Fibroblast of skin of scalp (primary cell): ENCODE measurements at places on chromosomes 5 and 9.
A peak's percentile ranks its signal among the peaks of the same experiment; 100 is the strongest.

GRCh38 chr5:37088009-37088408 is 161.2 kb downstream of the CPLANE1 start:
- no peak for DNase-seq

GRCh38 chr5:172801179-172801671 is 30.2 kb upstream of the DUSP1 start:
- DNase-seq, result peak; percentile 96

GRCh38 chr5:11261241-11261640 is 500.2 kb upstream of the DAP start:
- DNase-seq, result no peak

DNA sequence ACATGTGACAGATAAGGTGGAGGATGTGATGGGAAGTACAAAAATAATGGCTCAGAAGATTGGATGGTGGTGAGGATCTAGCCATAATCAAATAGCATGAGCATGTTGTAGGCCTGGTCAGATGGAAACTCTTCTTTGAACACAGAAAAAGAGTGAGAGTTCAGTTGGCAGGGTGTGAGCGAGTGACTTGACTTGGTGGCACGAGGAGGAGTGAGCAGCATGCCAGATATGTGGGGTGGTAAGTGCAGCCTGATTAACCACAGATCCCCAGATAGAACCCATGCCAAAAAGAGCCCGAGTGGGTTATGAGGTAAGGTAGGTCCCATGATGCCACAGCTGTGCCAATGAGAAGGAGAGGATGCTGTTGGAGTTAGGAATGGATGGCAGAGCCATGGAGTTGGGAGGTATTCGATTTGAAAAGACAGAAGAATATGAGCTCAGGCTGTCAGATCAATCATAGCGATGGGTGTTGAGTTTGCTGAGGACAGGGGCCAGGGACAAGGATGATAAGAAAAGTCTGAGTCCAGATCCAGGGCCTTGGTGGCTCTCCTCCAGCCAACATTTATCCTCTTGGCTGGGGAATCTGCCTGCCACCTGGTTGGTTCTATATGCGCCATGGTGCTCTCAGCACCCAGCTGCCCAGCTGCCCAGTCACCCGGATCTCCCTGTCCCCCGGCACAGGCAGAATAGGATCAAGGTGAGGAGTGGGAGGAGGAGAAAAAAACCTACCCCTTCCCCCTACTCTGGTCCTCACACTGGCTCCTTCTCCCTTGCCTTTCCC is 16.5 kb downstream of the GARNL3 start:
- no peak for DNase-seq

GRCh38 chr5:88722546-88723073 is 160.4 kb downstream of the MEF2C start:
- DNase-seq, result no peak

DNA sequence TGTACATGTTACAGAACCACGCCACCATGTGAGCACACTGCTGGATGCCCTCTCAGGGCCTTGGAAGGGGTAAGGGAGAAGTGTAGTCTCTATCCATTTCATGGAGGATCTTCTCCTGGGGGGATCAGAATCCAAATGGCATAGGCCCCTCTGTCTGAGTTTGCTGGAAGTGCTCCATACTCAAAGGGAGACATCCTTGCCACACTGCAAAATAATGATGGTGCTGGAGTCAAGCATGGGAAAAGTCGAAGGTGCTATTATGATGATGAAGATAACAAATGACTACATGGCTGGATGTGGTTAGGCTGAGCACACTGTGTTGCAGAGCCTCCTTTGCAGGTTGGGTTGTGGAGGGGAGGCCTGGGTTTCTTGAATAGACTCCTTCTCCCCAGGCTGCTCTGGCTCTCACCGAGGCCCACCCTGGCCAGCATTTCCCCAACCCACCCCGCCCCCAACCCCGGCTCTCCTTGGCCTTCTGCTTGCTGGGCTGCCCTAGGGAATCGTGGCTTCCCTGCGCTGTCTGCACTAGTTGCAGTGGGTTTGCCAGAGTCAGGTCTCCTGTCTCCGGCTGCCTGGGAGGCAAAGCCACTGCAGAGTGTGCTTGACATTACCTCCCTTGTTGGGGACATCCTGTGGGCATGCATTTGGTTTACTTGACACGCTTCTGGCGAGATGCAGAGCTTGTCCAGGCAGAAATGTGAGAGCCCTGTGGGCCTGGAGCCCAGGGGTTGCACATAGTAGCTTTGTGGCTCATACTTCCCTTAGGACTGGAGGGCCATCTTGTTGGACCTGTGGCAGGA is 3.0 kb downstream of the MVB12B start:
- DNase-seq, result peak; percentile 24

GRCh38 chr5:58499231-58499630 is 8.0 kb downstream of the GAPT start:
- no peak for DNase-seq

GRCh38 chr5:76368941-76369340 is 34.1 kb upstream of the IQGAP2 start:
- no peak for DNase-seq

DNA sequence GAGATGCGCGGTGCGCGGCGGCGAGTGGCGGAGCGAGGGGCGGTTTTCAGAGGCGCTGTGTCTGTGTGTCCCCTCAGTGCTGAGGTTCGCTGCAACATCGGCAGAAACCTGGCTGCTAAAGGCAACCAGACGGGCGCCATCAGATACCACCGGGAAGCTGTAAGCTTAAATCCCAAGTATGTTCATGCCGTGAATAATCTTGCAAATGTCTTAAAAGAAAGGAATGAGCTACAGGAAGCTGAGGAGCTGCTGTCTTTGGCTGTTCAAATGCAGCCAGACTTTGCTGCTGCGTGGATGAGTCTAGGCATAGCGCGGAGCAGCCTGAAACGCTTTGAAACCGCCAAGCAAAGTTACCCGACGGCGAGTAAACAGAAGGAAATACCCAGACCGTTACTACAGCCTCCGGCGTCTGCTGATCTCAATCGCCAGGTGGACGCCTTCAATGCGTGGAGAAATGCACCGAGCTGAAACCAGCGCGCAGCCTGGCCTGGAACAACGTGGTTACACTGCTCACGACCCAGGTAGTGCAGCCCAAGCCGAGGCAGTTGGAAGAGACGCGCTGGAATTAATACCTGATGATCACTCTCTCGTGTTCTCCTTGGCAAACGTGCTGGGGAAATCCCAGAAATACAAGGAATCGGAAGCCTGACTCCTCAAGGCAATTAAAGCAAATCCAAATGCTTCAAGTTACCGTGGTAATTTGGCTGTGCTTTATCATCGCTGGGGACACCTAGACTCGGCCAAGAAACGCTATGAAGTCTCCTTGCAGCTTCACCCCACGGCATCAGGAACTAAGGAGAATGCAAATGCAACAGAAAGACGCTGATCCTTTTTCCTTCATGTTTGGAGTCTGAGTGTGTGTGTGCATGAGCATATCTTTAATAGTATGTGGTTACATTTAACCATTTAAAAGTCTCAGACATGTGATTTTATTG is 15.9 kb downstream of the OR2V1 start:
- DNase-seq, result peak; percentile 15

DNA sequence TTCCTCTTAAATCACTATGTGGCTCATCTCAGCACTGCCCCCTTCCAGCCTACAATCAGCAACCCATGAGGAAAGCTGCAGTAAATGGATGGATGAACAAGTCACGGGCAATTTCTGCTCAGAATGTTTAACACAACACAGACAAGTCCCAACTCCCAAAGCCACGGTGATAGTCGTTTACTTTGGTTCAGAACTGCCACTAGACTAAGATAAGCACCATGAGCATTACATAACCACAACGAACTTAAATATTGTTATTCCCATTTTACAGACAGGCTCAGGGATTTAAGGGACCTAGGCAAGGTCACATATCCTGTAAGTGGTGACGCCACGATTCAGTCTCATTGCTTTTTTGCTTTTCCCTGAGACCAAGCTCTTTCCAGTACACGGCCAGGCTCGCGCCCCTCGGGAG is 2.0 kb upstream of the SMIM27 start:
- DNase-seq, result peak; percentile 20

DNA sequence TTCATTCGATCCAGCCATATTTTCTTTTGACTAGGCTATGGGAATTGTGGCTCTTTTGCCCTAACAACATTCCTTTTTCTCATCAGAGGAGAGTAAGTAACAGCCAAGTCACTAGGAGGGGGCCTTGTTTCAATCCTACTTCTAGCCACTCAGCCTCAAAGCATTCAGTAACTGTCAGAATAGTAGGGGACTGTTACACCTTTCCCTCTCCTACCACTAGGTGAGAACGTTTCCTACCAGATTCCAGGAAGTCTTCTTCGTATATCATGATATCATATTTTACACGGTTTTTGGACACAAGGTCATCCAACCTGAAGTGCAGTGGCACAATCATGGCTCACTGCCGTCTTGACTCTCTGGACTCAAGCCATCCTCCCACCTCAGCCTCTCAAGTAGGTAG is 171.3 kb upstream of the CDH12 start:
- DNase-seq, result no peak

GRCh38 chr5:145479271-145479670 is 355.9 kb downstream of the PRELID2 start:
- DNase-seq, result peak; percentile 17

- DNase-seq, result no peak
These were observed 78.8 kb downstream of the WNK2 start for GRCh38 chr9:93262537-93263310.

- DNase-seq, result no peak
These were observed 26.7 kb upstream of the FCN2 start for GRCh38 chr9:134853893-134854292.

DNA sequence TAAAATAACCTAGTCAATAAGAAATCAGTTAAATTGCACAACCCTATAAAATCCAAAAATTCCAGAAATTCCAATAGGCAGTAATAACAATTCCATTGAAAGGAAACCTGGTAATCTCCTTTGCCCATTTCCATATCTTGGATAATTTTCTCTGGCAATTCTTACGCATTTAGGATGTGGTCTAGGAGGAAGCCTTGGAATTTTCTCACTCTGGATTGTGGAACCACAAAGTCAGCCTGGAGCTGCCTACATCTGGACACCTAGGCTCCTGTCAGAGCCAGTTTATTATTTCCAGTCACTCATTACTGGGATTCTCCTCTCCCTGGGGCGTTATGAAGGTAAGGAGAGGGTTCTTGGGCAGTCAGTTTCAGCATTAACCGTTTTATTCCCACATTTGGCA is 40.3 kb upstream of the GNE start:
- peak; percentile 63 for DNase-seq

- no peak for DNase-seq
These were observed 70.5 kb upstream of the HMHB1 start for GRCh38 chr5:143741421-143741820.
